MM.1S (cell line): ENCODE measurements at places on chromosomes 11 and 22.

GRCh38 chr22:28658448-28658847 is 21.2 kb downstream of the TTC28 start:
- DNase-seq: no peak

DNA sequence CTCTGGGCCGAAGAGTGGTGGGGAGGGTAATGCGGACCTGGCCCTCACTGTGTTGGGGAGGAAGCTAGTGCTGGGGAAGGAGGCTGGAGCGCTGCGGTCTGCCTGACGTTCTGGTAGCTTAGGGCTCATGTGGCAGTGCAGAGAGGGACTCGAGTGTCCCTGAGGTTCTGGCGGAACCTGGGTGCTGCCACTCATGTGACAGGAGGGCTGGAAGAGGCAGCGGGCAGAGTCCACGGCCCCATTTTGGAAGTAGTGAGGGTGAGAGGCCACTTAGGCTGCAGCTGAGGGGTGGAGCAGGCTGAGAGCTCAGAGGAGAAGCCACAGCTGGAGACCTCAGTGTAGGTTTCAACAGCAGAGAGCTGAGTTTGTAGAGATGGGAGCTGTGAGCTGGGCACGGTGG is 16.2 kb upstream of the TRMU start:
- no peak for DNase-seq

GRCh38 chr11:74288911-74289310 is 22.5 kb downstream of the P4HA3 start:
- no peak for DNase-seq

GRCh38 chr11:121459413-121460017 is 6.7 kb upstream of the SORL1-AS1 start:
- no peak for DNase-seq

GRCh38 chr11:127491589-127491988 is 491.0 kb upstream of the KIRREL3 start:
- no peak for DNase-seq

- no peak for DNase-seq
These were observed 116.2 kb downstream of the KIF18A start for GRCh38 chr11:27991736-27992135.

GRCh38 chr11:66002648-66003225 is 434 bp downstream of the BANF1 start:
- peak; percentile 61 for DNase-seq

DNA sequence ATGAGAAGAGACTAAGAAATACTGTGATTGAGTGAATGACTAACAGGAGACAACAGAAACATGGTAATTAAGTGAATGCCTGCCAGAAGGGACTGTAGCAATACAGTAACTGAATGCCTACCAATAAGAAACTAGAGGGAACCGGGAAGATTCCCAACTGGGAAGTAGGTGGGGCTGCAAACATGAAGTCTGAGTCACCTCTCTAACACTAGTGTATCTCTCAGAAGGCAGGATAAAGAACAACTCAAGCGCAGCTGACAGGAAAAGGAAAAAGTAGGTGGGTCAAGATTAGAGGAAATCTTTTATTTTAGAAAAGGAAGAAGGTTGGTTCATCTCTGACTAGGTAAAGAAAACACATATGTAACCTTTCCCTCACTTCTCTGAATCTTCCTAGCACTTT is 14.0 kb downstream of the C11orf42 start:
- no peak for DNase-seq

GRCh38 chr11:1916132-1916985 is 3.1 kb upstream of the TNNT3 start:
- no peak for DNase-seq

DNA sequence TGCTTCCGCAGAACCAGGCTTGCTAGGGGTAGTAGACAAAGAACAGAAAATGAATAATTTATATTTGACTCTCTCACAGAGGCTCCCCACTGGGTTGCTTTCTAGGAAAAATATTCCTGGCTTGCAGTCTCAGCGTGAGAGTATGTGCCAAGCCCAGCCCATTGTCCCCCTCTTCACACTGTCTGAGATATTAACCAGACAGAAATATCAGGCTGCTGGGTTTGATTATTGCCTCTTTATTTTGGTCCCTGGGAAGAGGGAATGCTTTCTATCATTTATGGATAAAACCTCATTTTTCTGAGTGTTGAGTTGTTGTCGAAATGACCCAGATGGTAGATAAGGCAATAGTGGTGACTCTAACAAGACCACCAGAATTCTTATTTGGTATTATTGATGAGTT is 367.9 kb downstream of the METTL15 start:
- no peak for DNase-seq

DNA sequence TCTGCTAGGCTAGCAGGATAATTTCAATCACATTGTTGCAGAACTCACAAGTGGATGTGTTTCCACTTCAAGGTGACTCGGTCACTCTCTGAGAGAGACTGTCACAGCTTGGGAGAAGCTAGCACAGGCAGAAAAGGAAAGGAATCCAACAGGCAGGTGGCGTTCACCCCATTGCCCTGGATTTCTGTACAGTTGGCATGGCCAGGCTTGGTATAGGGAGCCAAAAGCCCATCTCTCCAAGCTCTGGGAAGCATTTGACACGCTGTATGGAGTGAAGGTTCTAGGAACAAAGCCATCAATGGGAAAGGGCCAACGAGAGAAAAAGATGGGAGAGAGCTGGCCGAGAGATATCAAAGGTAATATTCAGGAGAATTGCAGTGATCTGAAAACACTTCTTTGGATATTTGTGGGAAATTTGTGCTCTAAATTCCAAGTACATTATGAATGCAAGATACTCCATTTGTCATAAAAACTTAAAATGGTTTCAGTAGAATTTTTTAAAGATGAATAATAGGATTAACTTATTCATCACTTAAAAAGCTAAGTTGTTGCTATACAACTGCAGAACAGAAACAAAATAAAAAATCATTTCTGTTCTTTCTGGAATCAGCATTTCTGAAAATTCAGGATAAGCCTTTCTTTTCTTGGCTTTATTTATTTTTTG is 223.5 kb upstream of the NTM start:
- no peak for DNase-seq

- DNase-seq: no peak
These were observed 152.2 kb downstream of the ADAMTS15 start for GRCh38 chr11:130600616-130601015.
